Activated CD4-positive, alpha-beta T cell treated with anti-CD3 and anti-CD28 coated beads, Interleukin-2, amount 50 U/mL, for 1 hour (primary cell): ENCODE measurements at places on chromosomes 13 and 19.

DNA sequence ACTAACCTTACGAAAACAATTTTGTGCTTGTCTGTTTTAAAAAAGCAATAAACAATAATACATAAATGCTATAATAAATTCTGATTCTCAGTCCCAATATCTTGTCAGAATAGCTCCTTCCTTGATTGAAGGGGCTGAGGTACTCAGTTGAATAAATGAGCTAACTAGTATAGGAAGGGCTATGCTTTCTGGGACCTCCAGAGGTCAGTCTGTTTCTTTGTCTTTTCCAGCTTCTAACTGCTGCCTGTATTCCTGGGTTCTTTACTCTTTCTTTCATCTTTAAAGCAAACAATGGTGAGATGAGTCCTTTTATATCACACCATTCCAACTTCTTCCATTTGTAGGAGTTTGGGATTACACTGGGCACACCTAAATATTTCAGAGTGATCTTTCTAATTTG is 1297.0 kb upstream of the ATXN8OS start:
- no peak for DNase-seq

DNA sequence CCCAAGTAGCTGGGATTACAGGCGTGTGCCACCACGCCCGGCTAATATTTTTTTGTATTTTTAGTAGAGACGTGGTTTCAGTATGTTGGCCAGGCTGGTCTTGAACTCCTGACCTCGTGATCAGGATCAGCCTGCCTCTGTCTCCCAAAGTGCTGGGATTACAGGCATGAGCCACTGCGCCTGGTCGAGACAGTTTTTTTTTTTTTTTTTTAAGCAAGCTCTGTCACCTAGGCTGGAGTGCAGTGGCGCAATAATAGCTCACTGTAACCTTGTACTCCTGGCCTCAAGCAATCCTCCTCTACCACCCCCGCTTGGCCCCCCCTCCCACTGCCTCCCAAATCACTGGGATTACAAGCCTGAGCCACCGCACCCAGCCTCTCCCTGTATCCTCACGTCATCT is 6.4 kb upstream of the MAP2K7 start:
- DNase-seq = no peak

DNA sequence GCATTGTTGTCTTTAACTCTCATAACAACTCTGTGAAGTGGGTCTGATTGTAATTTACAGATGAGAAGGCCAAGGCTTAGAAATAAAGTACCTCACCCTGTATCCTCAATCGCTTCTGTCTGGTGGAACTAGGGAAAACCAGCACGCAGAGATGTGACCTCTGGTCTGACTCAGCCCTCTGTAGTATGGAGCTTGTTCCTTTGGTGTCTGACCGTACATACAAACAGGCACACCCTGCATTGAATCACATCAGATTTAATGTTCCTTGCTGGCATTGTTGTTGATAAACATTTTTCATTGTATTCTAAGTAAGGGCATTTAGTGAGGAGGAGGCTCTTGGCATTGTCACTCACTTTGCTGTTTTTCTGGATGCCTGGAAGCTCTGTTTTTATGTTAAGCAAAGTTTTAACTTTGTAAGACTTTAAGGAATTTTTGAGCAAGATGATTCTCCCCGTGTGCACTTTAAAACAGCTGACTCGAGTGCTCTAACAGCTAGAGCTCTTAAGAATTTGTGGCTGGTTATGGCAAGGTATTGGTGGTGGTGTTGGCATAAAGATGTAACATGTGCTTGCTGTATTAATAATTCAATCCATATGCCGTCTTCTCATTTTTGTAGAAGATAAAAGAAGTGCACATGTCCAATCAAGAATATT is 89.0 kb upstream of the SPATA13 start:
- no peak for DNase-seq

DNA sequence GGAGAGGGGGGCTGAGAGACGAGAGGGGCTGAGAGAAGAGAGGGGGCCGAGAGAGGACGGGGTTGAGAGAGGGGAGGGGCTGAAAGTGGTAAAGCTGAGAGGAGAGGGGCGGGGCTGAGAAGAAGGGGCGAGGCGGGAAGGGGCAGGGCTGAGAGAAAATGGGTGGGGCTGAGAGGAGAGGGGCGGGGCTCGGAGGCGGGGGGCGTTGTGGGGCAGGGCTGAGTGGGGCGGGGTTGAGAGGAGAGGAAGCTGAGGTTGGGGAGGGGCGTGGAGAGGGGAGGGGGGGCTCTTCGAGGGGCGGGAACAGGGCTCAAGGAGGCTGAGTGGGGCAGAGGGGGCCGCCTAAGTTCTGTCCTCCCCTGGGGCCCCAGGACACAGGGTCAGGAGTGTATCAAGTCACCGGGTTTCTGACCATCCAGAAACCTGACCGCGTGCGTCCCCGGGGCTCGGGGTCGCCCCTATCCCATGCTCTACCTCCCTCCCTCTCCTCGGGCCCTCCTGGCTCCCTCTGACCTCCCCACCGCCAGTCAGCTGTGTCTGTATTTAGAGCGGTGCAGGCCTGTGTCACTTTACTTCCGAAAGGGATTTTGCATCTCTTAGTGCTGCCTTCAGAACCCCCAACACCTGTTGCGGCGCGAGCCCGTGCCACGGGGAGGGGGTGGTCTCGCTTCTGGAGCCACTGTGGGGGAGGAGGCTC is 38.6 kb upstream of the SEMA6B start:
- peak; percentile 45 for DNase-seq

GRCh38 chr13:101829484-101829883 is 377.0 kb downstream of the ITGBL1 start:
- DNase-seq = no peak

DNA sequence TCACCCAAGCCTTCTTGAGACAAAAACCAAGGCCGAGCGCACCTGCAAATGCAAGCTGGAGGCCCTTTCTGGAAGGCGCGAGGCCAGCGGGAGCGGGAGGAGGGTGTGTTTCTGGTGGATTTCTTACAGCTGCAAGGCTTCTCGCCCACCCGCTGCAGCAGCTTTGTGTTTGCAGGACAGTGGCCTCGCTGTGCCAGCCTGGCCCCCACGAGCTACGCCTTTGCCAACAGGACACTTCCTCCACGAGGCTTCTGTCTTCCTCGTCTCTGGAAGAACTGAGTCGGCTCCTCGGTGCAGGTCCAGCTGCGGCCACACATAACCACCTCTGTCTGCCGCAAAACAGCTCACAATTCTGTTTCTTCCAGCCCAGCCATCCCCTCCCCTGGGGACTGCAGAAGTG is 10.1 kb downstream of the ATCAY start:
- no peak for DNase-seq

GRCh38 chr13:94598281-94598680 is 2.3 kb upstream of the TGDS start:
- DNase-seq = no peak

DNA sequence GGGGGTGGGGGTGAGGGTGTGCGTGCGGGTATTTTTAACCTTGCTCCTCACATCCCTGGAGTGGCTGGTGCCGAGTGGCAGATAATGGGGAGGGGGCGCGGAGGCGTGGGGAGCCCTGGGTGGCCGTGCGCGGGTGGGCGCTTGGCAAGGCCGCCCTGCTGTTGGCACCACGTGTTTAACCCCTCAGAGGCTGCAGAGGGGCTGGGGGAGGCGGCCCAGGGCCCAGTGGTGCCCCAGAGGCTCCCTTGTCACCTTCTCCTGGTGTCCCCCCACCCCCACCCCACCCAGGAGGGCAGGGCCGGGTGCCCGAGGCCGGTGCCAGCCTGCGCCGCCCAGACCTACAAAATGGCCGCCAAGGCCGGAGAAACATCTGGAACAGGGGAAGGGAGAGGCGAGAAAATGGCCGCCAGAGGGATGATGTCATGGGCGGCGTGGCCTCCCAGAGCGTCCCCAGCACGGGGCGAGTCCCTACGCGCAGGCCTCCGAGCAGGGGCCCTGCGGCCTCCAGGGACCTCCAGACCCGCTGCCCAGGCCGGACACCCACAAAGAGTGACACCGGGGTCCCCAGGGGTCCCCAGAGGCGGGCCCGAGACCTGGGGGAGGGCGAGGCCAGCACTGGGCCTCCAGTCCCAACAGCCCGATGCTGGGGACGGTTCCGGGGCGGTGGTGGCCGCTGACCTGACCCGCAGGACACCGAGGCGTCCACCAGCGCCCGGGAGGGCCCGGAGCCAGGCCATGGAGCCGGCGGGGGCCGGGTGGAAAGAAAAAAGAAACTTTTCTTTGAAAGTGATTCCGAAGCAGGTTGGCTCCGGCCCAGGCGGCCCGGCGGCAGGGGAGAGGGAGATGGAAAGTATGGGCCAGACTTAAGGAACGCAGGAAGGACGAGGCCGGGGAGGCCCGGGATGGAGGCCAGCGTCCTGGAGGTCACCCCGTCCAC is 38.2 kb downstream of the NFIC start:
- no peak for DNase-seq

DNA sequence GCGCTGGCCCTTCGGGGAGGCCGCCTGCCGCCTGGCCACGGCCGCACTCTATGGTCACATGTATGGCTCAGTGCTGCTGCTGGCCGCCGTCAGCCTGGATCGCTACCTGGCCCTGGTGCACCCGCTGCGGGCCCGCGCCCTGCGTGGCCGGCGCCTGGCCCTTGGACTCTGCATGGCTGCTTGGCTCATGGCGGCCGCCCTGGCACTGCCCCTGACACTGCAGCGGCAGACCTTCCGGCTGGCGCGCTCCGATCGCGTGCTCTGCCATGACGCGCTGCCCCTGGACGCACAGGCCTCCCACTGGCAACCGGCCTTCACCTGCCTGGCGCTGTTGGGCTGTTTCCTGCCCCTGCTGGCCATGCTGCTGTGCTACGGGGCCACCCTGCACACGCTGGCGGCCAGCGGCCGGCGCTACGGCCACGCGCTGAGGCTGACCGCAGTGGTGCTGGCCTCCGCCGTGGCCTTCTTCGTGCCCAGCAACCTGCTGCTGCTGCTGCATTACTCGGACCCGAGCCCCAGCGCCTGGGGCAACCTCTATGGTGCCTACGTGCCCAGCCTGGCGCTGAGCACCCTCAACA is 1.2 kb downstream of the F2RL3 start:
- no peak for DNase-seq

DNA sequence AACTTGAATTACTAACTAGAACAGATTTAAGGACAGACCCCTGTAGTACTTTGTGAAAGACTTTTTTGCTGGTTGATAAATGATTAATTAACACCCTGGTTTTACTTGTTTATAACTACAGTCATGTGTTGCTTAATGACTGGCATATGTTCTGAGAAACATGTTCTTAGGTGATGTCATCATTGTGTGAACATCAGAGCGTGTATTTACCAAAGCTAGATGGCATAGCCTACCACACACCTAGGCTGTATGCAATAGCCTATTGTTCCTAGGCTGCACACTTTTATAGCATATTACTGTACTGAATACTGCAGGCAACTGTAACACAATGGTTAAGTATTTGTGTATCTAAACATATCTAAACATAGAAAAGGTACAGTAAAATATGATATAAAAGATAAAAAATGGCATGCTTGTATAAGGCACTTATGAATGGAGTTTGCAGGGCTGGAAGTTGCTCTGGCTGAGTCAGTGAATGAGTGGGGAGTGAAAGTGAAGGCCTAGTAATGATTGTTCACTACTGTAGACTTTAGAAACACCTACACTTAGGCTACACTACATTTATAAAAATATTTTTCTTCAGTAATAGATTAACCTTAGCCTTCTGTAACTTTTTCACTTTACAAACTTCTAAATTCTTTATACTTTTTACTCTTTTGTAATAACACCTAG is 260.3 kb downstream of the KCNRG start:
- no peak for DNase-seq

- DNase-seq = no peak
Measured at GRCh38 chr13:41387576-41387975, 69.8 kb upstream of the RGCC start.

- DNase-seq = peak; percentile 30
Measured at GRCh38 chr13:27339299-27339698, 68.7 kb downstream of the RASL11A start.

- DNase-seq = no peak
Measured at GRCh38 chr13:50255639-50256038, 240.4 kb downstream of the KCNRG start.

DNA sequence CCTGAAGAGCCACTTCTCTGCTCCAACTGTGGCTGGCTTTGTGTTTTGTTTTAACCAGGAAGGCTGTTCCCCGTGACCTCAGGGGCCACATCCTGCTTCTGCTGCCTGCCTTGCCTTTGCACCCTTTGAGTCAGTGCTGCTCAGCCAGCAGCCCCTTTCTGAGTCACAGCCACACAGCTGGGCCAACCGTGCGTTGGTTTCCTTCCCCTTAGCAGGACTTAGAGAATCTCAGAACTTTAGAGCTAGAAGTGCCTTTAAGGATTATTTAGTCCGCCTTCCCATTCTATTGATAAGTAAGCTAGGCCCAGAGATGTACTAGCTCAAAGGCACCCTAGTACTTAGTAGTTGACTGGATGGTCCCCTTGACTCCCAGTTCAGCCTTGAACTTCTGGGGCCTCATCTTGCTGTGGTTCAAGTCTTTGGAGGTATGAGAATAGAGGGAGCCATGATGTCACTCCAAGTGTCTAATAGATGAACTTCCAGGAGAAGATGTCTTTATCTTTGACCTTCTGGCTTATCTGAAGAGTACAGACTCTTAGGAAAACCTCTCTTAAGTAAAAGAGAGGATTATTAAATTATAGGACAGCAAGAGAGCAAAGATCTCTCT is 8.0 kb downstream of the RGCC start:
- peak; percentile 84 for DNase-seq

GRCh38 chr19:32824916-32825608 is 44.5 kb downstream of the SLC7A9 start:
- DNase-seq = no peak

DNA sequence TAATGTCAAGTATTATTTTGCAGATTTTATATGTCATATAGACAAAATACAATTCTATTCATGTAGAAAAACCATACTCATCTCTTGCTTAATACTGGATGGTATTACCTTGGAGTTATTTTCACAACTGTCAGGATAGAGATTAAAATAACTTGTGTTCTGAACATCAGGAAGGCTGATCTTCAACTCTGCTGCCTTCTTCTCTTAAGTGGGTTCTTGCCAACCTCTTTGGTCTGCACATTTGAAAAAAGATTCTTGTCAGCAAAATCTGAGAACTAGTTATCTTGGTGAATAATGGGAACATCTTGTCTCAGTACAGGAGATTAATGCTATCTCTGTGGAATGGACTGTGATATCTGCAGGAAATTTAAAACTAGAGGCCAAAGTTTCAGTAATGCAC is 95.2 kb upstream of the FAM216B start:
- no peak for DNase-seq

DNA sequence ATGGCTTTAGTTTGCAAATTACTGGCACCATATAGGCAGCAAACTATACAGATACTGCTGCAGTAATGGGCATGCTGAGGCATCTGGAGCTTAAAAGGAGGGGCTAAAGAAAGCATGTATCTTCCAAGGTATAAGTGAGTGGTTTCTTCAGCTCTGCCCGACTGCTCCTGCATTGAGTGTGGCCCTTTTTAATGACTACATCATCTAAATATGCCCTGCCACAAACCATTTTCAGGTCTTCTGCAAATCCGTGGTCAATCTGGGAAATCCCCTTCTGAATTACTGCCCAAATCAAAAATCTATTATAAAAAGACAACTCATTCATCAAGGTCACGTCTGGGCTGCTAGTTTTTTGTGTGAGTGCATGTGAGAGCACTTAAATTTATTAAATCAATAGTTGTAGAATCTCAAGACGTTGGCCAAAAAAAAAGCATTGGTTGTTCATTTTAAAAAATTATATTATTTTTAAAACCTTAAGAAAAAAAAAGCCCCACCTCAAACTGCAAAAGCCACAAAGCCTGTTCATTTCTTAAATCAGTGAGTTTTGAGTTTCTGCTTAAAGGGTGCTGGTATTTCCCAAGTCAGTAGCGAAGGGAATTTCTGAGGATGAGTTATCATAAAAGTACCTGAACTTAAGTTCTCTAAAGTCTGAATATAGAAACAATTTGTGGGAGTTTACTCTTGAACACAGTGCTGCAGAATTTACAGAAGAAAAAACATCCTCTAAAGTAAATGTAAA is 16.3 kb downstream of the LCP1 start:
- DNase-seq = no peak
